Anterior cingulate cortex (tissue), 58 donors: ENCODE measurements at places on chromosomes 12 and 14.

DNA sequence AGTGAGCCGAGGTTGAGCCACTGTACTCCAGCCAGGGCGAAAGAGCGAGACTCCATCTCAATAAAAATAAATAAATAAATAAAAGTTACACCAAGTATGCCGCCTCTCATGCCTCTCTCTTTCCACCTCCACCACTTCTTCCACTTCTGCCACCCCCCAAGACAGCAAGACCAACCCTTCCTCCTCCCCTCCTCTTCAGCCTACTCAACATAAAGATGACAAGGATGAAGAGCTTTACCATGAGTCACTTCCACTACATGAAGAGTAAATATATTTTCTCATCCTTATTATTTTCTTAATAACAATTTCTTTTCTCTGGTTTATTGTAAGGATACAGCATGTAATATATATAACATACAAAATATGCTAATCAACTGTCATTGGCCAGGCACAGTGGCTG is 3.6 kb upstream of the TMED2 start:
- no peak for DNase-seq

DNA sequence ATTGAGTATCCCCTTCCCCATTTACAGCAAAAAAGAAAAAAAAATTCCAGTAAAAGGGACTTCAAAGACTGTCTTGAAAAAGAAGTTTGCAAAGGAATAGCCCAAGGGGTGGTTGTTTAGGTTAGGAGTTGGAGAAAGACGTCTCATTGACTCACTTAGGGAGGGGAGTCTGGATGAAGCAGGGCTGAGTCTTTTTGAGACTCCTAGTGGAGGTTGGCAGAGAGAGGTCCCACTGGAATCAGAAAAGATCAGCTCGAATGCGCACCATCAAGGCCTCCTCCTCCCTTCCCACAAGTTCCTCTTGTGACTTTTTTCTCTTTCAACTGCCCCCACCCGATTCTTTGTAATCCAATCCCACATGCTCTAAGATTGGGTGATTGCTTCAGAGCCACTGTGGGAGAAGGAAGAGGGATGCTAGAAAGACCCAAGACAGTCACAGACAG is 1.9 kb downstream of the ARHGEF40 start:
- peak; percentile 8 for DNase-seq

GRCh38 chr12:45502481-45503128 is 226.9 kb upstream of the ARID2 start:
- DNase-seq: no peak

DNA sequence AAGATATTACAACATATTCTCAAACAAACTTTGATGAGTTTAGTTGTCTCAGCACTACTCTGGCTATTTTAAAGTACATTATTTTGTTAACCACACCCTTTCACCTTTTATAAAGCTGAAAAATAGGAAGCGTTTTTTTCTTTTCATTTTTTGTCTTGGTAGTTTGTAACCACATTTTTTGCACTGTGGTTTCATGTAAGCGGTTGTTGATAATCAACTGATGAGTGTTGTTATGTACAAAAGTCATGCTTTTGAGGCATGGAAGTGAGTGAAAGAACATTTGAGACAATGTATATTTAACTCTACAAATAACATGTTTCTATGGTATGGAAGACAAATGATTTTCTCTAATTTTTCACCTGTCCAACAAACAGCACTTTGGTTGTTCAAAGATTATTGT is 52.1 kb upstream of the ATP2B1 start:
- DNase-seq: no peak

- DNase-seq: peak; percentile 67
Measured at GRCh38 chr14:22986508-22987054, 4.2 kb upstream of the AJUBA start.

GRCh38 chr14:77301103-77301502 is 19.6 kb downstream of the POMT2 start:
- DNase-seq: peak; percentile 66

GRCh38 chr14:90566481-90566880 is 169.7 kb downstream of the CALM1 start:
- DNase-seq: no peak

DNA sequence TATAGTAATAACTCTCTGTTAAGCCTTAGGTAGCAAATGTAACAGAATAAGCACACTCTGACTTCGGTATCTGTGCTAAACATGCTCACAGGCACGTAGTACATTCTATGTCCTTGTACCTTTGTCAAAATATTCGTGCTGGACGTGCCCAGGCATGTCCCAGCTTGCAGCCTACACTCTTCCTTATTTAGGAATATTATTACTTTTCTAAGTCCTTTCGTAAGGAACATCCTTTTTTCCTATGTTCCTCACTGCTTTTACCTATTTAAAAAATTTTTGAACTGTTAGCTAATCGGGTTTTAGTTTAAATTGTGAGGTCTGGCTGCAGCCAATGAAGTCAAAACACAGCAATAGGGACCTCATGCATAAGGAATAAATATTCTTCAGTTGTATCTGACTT is 24.1 kb upstream of the UBC start:
- no peak for DNase-seq

- DNase-seq: no peak
Measured at GRCh38 chr14:50085570-50086320, 30.6 kb downstream of the VCPKMT start.

- DNase-seq: no peak
Measured at GRCh38 chr12:462936-463705, 3.4 kb downstream of the B4GALNT3 start.

- no peak for DNase-seq
Measured at GRCh38 chr14:36420149-36420687, 99.8 kb upstream of the MBIP start.

DNA sequence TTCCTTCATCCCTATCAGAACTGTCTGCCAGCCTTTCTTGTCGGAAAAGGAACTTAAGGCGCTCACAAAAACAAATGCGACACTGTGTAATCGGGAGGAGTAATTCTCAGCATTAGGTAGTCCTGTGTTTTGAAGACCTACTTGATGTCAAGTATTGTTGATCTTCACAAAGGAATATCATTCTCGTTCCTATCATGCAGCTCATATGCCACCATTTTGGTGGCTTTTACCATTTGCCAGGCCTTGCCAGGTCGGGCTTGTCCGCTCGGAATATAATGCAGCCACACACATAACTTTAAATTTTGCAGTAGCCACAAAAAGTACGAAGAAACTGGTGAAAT is 903 bp upstream of the PPP4R3A start:
- no peak for DNase-seq

DNA sequence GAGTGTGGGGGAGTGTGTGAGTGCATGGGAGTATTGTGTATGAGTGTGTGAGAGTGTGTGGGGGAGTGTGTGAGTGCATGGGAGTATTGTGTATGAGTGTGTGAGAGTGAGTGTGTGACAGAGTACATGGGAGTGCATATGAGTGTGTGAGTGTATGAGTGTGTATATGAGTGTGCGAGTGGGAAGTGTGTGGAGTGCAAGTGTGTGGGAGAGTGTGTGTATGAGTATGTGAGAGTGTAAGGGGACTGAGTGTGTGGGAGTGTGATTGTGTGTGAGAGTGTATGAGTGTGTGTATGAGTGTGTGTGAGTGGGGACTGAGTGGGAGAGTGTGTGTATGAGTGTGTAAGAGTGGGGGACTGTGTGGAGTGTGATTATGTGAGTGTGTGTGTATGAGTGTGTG is 40.7 kb downstream of the PRIMA1 start:
- DNase-seq: no peak

- no peak for DNase-seq
Measured at GRCh38 chr14:61765225-61765943, 3.2 kb downstream of the SNAPC1 start.

- no peak for DNase-seq
Measured at GRCh38 chr12:61011767-61012423, 1248.3 kb upstream of the USP15 start.

DNA sequence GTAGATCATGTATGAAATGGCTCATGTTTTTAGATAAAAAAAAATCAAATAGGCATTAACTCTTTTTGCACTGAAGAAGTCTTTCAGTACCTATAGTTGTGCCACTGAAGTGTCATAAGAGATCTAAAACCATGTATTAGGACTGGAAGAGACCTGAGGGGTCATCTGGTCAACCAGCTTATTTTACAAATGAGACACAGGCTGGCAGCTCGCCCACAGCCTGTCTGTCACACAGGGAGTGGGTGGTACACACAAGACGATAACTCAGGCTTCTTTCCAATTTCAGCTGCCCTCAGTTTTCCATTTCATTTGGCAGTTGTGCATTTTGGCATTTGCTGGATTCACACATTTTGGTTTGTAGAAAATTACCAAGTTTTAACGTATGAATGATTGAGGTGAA is 34.7 kb downstream of the C12orf75 start:
- no peak for DNase-seq

- no peak for DNase-seq
Measured at GRCh38 chr12:125006365-125006764, 12.9 kb downstream of the BRI3BP start.

GRCh38 chr12:102755266-102755665 is 161.8 kb downstream of the PAH start:
- DNase-seq: no peak

DNA sequence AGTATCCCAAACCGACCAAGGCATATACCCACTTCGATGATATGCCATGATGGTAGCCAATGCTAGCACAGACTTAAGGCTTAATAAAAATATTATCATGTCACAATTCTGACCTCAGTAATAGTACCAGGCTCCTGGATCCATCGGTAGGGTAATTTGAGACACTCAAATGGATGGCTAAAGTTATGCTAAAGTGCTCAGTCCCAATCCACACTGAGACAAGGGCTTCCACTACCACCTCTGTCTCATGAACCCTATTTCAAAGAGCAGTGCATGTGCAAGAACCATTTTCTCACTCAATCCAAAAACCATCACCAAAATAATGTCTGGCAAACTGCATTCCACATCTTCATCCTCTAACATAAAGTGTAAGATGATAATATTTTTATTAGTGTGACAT is 122.4 kb upstream of the KRR1 start:
- DNase-seq: no peak

GRCh38 chr12:106769546-106769945 is 4.9 kb upstream of the RIC8B start:
- DNase-seq: no peak

DNA sequence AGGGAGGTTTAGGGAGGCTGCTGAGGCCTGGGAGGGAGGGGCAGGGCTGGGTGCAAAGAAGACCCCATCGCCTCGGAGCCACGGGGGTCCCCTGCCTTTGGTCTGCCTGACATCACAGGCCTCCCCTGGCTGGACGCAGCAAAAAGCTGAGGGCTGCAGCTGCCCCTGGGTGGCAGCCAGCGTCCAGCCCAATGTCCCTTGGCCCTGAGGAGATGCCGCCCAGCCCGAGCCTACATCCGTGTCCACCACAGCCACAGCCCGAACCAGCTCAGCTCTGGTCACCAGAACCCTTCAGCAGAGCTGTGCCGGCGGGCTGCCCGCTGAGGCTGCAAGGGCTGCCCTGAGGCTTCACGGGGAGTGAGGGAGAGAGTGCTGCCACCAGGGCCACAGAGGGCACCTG is 1.9 kb downstream of the NUDT14 start:
- DNase-seq: no peak

- DNase-seq: no peak
Measured at GRCh38 chr12:108649126-108649525, 15.4 kb upstream of the SELPLG start.

DNA sequence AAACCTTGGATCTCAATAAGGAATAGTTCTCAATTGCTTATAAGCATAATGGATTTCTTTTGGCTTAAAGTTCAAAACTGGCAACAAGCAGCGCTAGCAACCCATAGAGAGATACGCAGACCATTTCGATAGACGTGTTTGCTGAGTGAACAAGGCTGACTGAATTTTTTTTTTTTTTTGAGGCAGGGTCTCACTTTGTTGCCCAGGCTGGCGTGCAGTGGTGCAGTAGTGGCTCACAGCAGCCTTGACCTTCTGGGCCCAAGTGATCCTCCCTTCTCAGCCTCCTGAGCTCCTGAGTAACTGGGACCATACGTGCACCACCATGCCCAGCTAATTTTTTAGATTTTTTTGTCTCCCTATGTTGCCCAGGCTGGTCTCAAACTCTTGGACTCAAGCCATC is 1.4 kb upstream of the AKAP5 start:
- no peak for DNase-seq

- no peak for DNase-seq
Measured at GRCh38 chr14:101511620-101512375, 49.5 kb upstream of the DIO3 start.

DNA sequence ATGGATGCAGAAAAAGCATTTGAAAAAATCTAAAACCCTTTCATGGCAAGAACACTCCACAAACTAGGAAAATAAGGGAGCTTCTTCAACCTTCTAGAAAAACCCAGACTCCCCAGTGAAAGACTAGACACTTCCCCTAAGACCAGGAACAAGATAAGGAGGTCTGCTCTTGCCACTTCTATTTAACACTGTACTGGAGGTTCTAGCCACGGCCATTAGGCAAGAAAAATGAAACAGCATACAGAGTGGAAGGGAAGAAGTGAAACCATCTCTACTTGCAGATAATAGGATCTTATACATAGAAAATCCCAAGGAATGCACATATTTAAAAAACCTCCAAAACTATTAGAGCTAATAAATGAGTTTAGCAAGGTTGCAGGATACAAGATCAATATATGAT is 42.3 kb downstream of the CHGA start:
- DNase-seq: no peak

DNA sequence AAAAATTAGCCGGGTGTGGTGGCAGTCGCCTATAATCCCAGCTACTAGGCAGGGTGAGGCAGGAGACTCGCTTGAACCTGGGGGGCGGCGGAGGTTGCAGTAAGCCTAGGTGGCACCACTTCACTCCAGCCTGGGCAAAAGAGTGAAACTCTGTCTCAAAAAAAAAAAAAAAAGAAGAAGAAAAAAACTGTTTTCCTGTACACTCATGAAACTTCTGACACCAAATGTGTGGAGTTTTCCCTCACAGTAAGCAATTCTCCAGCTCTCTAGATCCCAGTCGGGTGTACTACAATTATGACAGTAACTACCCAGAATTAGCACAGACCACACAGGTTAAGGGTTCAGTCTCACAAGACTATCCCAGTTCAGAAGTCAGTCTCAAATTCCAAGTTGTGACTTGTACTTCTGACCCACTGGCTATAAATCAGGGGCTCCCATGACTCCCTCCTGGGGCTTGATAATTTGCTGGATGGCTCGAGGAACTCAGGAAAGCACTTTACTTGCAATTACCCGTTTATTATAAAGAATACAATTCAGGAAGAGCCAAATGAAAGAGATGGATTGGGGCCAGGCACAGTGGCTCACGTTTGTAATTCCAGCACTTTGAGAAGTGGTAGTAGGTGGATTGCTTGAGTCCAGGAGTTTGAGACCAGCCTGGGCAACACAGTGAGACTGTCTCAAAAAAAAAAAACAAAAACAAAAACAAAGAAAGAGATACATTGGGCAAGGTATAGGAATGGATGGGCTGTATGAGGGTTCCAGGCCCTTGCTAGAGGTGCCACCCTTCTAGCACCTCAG is 12.4 kb upstream of the ARF6 start:
- DNase-seq: no peak

DNA sequence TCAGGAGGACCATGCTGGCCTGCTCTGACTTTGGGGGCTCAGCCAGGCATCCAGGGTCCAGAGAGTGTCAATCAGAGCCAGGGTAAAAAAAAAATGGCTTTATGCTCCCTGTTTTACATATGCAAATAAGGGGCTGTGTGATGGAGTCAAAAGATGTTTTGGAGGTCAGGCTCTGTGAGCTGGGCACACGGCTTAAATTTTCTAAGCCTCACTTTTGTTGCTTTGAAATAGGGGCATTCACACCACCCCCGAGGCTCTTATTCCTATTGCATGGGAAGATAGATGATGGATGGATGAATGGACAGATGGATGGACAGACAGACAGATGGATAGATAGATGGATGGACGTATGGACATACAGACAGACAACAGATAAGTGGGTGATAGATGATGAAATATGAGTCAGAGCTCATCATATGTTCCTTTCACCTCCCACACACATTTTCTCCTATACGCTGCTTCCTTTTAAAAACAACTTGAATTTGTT is 42.7 kb downstream of the RIN3 start:
- no peak for DNase-seq
